ENCODE measurements at places on chromosomes 11 and 22.

DNA sequence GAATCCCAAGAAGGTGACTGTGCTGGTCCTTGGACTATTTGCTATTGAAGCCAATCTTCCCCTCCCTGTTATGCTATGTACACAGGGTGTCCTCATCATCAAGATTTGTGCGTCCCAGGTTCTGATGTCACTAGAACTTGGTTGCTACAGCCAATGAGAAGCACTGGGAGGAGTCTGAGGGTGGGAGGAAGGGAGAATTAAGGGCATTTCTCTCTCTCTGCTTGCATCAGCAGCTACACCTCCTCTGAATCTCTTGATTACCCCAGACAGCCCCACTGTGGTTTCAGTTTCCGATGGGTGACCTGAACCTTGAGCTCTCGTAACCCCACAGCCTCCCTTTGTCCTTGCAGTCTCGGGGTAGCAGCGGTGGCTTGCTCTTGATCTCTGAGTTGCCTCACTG lies 212.4 kb upstream of the SESN3 start:
- no peak for DNase-seq

DNA sequence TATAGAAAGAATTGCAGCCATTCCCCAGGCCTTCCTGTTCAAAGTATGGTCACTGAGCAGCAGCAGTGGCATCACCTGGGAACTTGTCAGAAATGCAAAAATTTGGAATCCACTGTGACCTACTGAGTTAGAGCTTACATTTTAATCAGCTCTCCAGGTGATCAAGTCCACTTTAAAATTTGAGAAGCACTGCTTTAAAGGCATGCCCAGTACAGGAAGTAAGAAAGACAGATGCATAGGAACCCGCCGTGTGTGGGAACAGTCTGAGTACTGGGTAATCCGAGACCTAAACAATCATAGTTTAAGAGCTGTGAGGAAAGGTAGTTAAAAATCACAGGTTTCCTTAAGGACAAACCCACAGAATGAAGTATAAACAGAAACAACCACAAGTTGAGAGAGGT lies 462.4 kb downstream of the RAB38 start:
- DNase-seq: no peak

DNA sequence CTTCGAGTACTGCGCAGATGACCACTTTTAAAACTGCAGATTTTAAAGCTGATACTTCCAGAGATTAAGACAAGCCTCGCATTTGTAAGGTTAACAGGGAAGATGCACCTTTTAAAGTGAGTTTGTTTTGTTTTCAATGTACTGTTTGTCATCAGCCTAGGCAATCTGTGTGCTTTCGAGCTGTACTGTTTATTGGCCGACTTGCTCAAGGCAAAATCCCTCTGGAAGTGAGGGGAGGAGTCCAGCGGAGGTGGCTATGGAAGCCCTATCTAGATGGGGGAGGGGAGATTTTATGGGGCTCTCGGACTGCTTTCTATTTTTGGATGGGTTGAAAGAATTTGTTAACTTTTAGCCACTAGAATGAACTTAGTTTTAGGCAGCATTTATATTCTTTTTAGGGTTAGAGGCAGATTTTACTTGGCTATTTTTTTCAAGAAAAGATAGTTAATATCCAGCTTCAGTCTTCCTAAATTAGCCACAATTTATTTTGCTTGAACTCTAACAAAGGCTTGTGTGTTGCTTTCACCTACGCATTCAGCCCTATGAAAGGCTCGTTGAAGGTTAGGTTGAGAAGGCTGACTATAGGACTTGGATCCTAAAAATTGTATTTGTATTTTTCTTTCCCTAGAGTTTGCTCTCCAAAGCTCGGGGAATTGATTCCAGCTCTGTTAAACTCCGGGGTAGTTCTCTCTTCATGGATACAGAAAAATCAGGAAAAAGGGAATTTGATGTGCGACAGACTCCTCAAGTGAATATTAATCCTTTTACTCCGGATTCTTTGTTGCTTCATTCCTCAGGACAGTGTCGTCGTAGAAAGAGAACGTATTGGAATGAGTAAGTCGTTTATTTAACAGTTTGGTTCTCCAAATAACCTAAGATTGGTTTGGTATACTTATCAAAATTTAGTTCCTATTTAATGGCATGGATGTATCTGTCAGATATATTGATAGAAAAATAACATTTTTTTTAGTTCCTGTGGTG lies 2.1 kb downstream of the WEE1 start:
- no peak for DNase-seq

- DNase-seq: no peak
Observed at GRCh38 chr11:15969281-15969680, 387.1 kb downstream of the SOX6 start.
